Endodermal cell (in vitro differentiated cells): ENCODE measurements at places on chromosomes 11 and 22. TPM values are rescaled to one million over a fixed set of nuclear protein-coding genes. Genes with fewer than 3 reads are reported as not detected.

Gene AP1B1
- 63.2 and 64.9 TPM in 2 replicates for total RNA-seq

Gene RFPL2
- 1.8 to 2.9 TPM (median 2.1 TPM) in 3 replicates for total RNA-seq

Gene DDIAS
- total RNA-seq: 14.4 and 15.4 TPM in 2 replicates

Gene GRAP2
- total RNA-seq: 0.09 to 0.90 TPM (median 0.11 TPM) in 3 replicates

Gene MEI1
- total RNA-seq: 1.1 and 1.5 TPM in 2 replicates

Gene DBX1
- not detected in 3 replicates for total RNA-seq

Gene MRGPRX1
- total RNA-seq: not detected in 2 replicates

Gene DAGLA
- 5.3 to 8.7 TPM (median 8.4 TPM) in 3 replicates for total RNA-seq

Gene MUC5AC
- total RNA-seq: not detected in 2 replicates

Gene ALDH3B2
- not detected in 2 replicates for total RNA-seq

Gene GRAMD1B
- 39.6 to 87.6 TPM (median 46.1 TPM) in 3 replicates for total RNA-seq

Gene SCGB1D2
- total RNA-seq: not detected in 2 replicates

Gene GRM5
- 0.09 TPM in 2 replicates for total RNA-seq
